ENCODE measurements at places on chromosomes 7 and 10.

DNA sequence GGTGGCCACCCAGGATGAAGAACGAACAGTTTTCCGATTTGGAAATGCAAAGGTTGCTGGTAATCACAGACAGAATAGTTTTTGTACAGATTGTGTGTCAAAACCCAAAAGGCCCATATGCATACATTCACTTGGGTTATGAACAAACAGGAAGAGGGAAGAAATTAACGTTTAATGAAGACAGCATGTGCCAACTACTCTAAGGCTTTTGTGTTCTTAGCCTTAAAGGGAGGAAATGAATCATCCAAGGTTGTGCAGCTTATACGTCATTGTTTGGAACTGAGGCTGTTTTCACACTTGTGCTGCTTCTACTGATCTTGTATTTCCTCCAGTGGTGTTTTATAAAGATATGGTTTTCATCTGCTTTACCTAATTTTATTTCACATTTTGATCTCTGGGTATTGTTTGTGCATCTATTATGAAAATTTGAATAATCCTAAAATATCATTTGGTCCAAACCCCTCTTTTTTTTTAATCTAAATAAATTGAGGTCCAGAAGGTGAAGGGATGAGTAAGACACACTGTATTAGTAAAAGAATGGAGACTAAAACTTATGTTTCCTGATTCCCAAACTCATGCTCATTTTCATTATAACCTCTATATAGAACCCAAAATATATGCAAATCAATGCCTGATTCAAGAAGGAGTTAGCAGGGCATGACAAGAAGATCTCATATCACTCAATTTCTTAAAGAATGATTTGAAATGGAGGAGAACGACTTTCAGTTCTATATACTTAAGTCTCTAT, 373.1 kb downstream of the THSD7A start:
- DNase-seq: no peak

GRCh38 chr7:133571076-133571475, 318.2 kb downstream of the EXOC4 start:
- DNase-seq: no peak

DNA sequence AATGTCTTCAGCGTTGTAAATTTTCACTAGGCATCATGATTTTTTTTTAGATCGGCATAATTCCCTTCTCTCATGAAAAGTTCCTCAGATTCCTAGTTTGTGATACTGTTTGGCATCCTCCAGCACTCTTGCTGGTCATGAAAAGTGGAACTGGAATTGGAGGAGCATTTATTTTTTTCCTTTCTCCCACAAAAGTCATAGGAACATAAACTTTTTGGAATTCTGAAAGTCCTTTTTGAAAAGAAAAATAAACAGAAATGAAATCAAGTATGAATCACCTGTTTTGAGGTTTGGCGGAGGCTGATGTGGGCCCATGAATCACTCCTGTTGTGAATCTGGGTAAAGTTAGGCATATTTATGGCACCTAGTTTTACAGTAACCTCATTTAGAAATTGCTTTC, 17.7 kb downstream of the CACNB2 start:
- no peak for DNase-seq

GRCh38 chr10:10353326-10353868, 664.3 kb upstream of the CELF2 start:
- no peak for DNase-seq

- no peak for DNase-seq
Measured at GRCh38 chr10:96359616-96360015, 814 bp upstream of the OPALIN start.

DNA sequence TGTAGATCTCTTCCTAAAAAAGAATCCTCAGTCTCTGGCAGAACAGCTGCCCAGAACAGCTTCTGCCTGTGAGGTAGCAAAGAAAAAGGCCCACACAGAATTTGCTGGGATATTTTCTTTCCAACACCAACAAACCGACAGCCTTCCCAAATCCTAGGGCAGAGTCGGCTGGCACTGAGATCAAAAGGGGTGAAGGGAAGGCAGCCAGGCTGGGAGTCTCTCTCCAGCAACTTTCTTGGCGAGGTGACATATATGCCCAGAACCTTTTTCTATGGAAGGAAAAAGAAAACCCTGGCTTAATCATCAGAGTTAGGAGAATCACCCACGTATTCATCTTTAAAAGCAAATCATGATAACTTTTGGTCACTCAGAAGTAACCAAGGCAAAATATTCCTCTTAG, 279.6 kb downstream of the DNAJB6 start:
- DNase-seq: no peak

GRCh38 chr7:81583882-81584533, 185.8 kb downstream of the HGF start:
- no peak for DNase-seq

DNA sequence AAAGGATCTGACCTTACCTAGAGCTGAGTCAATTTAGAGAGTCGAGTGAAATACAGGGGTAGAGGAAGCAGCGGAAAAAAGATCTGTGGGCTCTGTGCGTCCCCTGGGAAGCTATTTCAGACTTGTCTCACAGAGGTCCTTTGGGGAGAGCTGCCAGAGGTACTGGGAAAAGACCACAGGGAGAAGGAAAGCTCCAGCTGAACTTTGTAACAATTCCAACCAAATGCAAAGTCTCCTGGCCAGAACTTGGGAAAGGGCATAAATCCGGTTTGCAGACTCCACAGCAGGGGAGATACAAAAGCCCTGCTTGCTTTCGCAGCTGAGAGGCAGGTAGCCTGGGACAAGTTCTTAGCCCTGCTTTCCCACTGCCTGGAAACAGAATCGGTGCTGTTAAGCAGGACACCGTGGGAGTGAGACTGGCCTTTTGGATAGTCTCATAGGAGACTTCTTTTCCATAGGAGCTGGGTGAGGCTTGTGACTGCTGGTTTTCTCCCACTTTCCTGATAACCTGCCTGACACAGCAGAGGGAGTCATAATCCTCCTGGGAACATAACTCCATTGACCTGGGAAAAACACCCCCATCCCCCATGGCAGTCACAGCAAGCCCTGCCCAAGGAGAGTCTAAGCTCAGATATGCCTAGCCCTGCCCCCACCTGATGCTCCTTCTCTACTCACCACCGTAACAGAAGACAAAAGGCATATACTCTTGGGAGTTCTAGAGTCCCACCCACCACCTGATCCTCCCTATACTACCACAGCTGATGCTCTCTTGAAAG, 926.2 kb downstream of the KCNMA1 start:
- DNase-seq: no peak

DNA sequence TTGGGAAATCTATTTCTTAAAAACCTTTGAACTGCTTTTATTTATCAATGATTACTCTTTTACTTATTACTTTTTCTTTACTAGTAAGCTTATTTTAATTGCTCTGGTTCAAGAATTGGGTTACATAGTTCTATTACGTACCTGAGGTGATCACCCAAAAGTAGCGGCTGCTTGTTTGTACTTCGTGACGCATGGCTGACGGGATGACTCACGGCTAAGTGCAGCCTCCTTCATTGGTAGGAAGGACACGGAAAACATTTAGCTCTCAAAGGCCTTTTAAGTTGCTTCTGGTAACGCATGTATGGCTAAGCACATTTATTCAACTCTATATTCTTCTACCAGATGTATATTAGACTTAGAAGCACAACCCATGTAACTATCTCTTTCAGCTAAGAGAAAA, 285.8 kb upstream of the SP4 start:
- no peak for DNase-seq

GRCh38 chr7:146115851-146116520, 615 bp upstream of the CNTNAP2 start:
- DNase-seq: peak; percentile 91

GRCh38 chr10:46096446-46096845, 50.4 kb upstream of the MSMB start:
- no peak for DNase-seq

DNA sequence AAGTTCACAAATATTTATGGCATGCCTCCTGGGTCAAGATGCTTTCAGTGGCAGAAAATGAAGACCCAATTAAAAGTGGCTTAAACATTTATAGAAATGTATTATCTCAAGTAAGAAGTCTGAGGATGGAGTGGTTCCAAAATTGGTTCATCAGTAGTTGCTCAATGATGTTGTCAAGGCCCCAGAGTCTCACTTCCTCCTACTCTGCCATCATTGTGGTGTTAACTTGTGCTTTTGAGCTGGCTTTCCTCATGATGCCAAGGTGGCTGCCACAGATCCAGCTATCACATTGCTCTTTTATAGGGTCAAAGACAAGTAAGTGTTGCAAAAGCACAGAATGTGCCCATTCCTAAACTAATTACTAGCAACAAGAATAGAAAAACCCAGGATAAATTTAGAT, 404.6 kb upstream of the NRP1 start:
- DNase-seq: no peak

GRCh38 chr7:137996386-137996851, 5.5 kb downstream of the CREB3L2 start:
- no peak for DNase-seq

DNA sequence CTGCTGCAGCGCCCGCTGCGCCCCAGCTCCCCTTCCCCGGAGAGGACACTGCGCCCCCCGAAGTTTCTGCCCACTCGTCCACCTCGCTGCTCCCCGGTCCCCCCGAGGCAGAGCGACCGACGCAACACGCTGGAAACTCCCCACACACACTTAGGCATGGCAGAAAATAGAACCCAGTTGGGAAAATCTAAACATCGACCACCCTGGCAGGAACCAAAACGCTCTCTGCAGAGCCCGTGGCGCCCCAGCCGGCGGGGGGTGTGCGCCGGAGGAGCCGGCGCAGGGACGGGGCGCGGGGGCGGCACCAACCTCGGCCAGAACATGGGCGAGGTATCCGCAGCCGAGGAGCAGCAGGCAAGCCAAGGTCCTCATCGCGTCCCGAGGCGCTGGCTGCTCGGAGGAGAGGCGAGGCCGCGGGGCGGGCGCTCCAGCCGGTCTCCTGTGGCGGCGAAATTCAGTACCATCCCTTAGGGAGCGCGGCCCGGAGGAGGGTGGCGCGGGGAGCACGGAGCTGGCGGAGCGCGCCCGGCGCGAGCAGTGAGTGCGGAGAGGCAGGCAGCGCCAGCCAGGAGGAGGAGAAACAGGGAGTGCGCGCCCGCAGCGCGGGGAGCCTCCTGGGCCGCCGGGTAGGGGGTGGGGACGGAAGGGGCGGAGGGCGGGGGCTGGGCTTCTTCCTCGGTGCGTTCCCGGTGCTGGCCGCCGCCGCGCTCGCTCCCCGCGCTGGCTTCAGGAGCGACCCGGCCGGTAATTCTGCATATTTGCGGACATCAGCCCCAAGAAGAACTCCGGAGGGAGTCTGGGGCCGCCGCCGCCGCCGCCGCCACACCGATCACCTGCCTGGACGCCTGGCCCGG, 789 bp downstream of the PDGFA start:
- peak; percentile 64 for DNase-seq

GRCh38 chr7:153354071-153354470, 594.5 kb downstream of the ACTR3B start:
- no peak for DNase-seq

GRCh38 chr10:71909399-71910083, 54.7 kb upstream of the CHST3 start:
- DNase-seq: no peak

DNA sequence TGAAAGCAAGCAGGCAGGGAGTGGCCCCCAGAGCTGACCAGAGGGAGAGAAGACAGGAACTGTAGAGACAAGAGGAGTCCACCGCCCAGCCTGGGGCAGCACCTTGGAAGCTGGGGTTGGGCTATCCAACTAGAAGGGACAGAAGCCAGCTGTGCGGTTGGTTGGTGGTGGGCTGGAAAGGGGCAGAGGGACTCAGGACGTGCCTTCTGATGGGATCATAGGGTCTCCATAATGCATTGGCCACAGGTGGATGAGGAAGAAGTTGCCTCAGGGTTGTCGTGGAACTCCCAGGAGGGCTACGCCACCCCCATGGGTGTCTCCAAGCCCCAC, 114.0 kb upstream of the RET start:
- no peak for DNase-seq

DNA sequence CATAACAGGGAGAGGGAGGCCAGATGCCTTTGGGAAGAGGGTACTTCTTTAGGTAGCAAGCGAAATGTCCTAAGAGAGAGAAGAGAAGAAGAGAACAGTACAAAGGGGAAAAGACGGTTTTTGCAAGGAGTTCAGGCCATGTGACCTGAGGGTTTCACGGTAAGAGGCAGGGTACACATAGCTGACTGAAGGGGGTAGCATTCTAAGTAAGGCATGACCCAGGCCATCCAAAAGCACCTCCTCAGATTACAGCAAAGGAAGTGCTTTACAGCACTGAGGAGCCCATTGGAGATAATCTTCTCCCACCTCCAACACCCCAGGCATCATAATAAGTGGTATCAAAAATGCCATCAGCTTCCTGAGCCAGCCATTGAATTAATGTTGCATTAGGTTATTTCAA, 258.2 kb upstream of the NPY start:
- DNase-seq: no peak

DNA sequence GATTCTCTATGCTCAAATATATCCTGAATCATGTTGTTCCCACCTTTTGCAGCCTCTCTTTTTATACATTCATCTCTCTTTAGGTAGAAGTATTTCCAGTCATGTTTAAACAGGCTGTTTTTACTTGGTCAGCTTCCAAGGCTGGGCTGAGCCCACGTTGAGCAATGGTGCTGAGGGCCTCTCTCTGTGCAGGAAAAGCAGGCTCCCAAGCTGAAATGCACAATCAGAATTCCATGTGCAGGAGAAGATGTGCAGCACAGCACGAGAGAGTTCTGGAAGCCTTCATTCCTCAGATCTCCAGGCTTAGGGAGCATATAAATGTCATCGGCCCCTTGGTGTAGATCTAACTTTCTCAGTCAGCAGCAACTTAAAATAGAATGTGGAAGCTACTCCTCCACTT, 588.5 kb downstream of the TNS3 start:
- peak; percentile 22 for DNase-seq

- DNase-seq: peak; percentile 31
Measured at GRCh38 chr7:38179776-38180226, 1.8 kb downstream of the STARD3NL start.

- DNase-seq: no peak
Measured at GRCh38 chr10:6025683-6026255, 36.4 kb downstream of the IL2RA start.

- DNase-seq: no peak
Measured at GRCh38 chr10:117421985-117422384, 46.7 kb upstream of the PDZD8 start.

- DNase-seq: no peak
Measured at GRCh38 chr10:116240157-116240950, 32.7 kb downstream of the GFRA1 start.

- DNase-seq: no peak
Measured at GRCh38 chr10:26593896-26594295, 103.6 kb upstream of the PDSS1 start.

DNA sequence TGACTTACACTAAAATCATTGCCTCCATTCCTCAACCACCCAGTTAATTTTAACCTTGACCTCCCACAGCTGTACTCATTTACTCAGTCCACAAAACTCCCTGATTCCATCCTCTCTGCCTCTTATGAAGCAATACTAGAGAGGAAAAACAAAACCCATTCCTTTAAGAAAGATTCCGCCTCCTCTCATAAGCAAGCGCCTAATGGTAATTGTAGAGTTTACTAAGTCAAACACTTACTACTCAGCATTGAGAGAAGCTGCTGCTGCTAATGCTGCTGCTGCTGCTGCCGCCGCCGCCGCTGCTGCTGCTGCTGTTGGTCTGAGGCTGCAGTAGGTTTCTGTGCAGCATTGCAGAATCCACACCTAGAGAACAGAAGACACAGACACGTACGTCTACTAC, 2.1 kb upstream of the ADD3 start:
- DNase-seq: peak; percentile 69

- no peak for DNase-seq
Measured at GRCh38 chr10:46268076-46268881, 18.5 kb upstream of the ANTXRL start.

- no peak for DNase-seq
Measured at GRCh38 chr10:47317251-47317650, 5.0 kb upstream of the GDF2 start.
